ENCODE measurements at places on chromosomes 11 and 22.

DNA sequence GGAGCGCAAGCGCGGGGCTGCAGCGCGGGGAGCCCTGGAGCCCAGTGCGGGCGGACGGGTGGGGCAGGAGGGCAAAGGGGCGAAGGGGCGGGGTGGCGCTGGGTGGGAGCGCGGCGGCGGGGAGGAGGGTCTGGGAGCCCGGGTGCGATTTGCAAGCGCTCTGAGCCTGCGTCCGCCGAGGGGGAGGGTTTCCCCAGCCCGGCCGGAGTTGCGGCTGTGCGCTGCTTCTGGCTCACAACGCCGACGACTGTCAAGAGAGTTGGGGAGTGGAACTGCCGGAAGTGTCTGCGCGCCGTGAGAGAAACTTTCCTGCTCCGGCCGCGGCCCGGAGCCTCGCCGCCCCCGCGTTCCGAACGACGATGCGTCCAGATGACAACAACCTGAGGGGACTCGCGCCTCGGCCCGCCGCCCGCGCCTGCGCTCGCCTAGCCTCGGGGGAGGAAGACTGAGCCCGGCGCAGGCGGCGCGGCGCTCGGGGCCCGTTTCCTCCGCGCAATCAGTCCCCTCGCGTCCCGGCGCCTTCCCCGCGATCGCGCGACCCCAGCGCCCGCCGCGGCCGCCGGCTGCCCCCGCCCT is at the start of gene ARHGAP42:
ARHGAP42 (plus strand) TSS at position 235 of the 576 bp plus-strand sequence. CDS start 391 bp downstream, outside the sequence.
- peak; percentile 89 for ATAC-seq

GRCh38 chr11:13040969-13041561 is 31.9 kb downstream of the RASSF10 start:
- no peak for ATAC-seq

DNA sequence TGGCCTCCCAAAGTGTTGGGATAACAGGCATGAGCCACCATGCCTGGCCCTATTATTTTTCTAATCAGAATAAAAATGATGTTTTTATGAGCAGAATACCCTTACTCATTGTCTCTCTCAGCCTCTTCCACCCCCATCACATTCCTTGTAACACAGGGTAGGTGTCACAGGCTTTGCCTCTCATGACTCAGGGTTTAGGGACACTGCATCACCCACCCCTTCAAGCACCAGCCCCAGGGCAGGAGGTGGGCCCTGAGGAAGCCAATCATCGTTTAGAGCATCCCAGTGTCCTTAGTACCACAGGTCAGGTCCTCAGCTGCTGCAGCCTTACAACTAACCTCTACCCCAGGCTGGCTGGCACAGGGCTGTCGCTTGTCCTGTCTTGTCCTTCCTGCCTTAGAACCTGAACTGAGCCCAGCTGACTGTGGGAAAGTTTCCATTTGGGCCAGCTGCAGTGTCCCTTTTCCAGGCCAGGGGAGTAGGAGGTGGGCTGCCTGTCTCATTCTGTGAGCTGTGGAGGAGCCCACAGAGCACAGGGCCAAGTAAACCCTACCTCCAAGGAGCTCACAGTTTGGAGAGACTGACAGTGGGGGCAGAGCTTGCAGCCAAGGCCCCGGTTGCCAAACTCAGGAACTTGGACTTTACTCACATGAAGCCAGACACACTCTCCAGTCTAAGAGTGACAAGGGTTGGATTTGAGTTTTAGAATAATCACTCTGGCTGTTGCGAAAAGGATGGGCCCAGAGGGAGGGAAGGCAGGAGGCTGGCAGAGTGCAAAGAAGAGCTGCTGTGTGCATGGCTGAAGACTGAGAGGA is 19.5 kb upstream of the UVRAG start:
- no peak for ATAC-seq

DNA sequence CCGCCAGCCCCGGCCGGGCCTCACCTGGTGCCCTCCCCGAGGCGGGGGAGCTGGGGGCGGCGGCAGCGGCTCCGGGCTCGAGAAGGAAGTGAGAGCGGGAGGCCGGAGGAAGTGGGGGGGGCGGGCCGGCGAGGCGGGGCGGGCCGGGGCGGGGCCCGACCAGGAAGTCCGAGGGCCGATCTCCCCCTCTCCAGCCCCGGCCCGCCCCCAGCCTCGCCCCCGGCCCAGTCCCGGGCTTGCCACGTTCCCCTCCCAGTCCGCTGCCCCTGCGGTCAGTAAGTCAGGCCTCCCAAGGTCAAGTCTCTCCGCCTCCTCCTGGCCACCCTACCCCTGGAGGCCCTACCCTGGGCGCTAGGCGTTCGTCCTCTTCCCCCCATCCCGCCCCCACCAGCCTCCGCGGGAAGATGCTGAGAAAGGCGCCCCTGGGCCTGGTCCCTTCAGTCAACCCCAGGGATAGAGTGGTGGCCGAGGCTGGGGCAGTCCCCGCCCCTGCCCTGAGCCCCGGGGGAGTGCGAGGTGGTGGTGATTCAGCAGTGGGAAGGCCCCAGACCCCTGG is at the start of gene RHOG:
RHOG (minus strand) TSS at position 90 of the 556 bp plus-strand sequence. CDS start 12,821 bp downstream, outside the sequence.
- ATAC-seq: peak; percentile 93

DNA sequence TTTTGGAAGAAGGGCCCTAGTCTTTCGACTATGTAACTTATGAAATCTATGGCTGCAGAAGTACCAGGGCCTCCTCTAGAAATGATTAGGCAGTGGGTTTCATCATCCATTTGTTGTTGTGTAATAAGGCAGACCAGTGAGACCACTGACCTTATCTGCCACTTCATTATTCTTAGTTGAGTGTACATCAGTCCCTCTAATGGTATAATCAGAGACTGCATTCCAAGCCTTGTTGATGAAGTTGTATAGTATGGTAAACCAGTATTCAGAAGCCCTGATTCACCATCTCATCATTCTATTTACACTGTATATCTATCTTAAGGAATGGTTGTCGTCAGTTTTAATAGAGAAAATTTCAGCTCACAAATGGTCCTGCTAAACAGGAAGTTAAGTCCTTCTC is 32.2 kb upstream of the GRIA4 start:
- no peak for ATAC-seq

- ATAC-seq: peak; percentile 58
These were observed 67.9 kb upstream of the WNT7B start for GRCh38 chr22:46044621-46045458.

DNA sequence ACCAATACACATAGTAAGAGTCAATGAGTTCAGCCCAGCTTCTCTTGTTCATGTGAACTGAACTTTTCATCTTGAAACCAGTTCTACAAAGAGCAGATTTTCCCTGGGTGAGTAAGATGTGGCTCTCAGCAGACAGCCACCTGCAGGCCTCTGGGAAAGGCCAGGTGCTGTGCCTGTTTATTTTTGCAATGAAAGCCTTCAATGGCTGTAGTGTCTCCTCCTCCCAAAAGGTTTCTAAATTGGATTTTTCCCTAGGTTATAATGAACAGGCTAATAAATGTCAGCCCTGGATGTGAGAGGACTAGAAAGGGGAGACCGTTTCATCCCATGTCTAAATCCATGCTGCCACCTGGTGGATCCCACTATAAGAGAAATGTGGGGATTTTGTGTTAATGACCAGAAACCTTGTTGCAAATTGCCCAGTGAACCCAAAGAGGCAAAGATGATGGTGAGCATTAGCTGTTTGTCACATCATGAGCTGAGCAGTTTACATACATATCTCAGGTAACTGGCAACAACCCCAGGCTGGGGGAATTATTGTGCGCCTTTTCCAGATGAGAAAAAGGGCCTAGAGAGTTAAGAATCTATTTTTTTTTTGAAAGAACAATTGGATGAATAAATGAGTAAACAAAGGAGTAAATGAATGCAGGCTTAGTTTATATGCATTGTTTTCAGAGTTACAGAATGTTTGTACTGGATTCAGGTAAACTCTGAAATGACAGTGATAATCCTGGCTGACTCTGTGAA is 12.7 kb downstream of the C11orf91 start:
- peak; percentile 69 for ATAC-seq

DNA sequence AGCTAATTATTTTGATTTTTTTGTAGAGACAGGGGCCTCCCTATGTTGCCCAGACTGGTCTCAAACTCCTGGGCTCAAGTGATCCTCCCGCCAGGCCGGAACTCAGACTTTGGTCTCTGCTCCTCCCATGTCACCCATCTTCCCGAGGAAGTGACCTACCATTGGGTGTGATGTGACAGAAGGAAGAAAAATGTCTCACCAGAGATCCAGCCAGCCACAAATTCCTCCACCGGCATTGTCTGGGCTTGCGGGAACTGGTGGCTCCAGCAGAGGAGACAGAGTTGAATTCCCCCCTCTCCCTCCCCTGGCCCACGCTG is 772 bp downstream of the SLC25A45 start:
- ATAC-seq: no peak

GRCh38 chr11:119377112-119377901 is 4.2 kb downstream of the USP2 start:
- ATAC-seq: no peak

- no peak for ATAC-seq
These were observed 420.6 kb downstream of the BRD1 start for GRCh38 chr22:49406879-49407587.

DNA sequence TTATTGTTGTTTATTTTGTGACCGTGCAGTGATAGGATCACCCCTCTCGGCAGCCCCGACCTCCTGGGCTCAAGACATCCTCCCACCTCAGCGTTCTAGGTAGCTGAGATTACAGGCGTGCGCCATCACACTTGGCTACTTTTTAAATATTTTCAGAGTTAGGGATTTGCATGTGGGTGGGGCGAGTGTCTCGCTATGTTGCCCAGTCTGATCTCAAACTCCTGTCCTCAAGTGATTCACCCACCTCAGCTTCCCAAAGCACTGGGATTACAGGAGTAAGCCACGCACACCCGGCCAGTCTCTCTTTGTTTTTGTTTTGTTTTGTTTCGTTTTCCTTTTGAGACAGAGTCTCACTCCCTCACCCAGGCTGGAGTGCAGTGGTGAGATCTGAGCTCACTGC is 1.2 kb upstream of the INTS5 start:
- no peak for ATAC-seq

GRCh38 chr11:86335131-86335767 is 33.2 kb downstream of the HIKESHI start:
- no peak for ATAC-seq

DNA sequence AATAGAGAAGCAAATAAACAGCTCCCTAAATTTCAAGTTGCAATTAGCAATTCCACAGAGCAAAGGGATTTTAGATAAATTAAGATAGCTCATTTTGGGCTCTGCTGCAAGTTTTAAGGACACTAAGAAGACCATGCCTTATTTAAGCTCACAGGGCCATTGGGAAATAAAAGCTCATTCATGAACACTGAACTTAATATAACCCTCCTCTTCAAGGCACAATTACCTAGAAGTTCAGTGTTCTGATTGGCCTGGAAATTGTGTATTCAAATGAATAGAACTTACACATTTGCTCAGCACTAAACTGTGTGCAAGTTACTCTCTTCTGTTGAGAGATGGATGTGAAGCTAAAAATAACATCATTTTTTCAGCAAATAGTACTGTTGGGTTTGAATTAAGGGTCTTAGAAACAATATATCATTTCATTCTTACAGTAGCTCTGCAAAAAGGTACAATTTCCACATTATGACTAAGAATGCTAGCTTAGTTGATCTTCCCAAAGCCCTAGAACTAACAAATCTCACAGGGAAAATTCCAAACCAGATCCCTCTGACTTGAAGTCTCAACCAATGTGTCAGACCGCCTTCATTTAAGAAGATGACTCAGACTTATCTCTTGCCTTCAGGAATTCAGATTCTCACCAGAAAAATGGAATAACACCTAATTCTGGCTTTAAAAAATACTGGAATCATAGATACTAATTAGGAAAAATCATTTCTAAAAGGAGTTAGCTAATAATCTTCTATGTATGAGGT is 87.4 kb upstream of the LRRC55 start:
- no peak for ATAC-seq

GRCh38 chr22:20816559-20816958 is 42.1 kb downstream of the PI4KA start:
- no peak for ATAC-seq

- ATAC-seq: no peak
These were observed 81.5 kb upstream of the PPARA start for GRCh38 chr22:46068593-46069491.

DNA sequence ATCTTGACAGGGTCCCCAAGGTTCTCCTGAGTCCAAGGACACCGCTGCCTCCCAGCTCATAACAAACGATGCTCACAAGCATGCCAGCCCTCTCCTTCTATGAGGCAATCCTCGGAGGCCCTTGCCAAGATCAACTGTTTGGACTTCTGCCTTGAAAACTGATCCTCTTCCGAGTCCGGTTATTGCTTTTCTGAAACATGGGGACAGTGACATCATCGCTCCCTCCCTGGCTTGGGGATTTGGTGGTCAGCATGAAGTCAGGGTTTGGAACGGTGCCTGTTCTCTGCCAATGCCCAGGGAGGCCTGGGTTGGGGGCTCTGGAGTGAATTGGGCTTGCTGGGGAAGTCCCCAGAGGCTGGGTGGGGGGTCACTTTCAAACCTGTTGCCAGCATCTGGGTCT is 149.3 kb downstream of the FBXO7 start:
- ATAC-seq: no peak

DNA sequence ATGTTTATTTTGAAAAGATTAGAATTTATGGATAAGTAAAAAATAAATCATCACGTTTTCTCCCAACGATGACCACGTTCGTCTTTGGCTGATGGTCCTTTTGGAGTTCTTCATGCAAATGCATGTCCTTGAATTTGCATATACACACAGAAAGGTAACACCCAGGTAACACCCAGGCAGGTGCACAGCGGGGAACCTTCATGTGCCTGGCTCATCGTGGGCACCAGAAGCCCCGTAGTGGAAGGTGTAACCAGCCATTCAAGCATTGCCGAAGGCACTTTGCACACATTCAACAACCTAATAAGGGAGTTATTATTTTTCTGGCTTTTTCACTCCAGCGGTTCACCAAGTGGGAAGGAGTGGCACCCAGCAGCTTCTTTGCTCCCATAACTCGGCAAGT is 404.6 kb downstream of the TBC1D22A start:
- ATAC-seq: no peak

DNA sequence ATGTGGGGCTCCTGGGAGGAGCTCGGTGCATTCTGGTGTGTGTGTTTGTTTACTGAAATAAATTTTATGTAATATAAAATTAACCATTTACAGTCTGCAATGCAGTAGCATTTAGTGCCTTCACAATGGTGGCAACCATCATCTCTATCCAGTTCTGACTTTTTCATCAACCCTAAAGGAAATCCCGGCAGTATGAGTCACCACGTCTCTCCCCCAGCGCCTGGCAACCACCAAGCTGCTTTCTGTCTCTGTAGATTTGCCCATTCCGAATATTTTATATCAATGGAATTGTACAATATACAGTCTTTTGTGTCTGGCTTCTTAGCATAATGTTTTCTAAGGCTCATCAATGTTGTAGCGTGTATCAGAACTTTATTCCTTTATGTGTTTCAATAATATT is 300.5 kb downstream of the MIAT start:
- no peak for ATAC-seq

GRCh38 chr11:69642913-69643632 is 2.1 kb downstream of the CCND1 start:
- peak; percentile 89 for ATAC-seq

DNA sequence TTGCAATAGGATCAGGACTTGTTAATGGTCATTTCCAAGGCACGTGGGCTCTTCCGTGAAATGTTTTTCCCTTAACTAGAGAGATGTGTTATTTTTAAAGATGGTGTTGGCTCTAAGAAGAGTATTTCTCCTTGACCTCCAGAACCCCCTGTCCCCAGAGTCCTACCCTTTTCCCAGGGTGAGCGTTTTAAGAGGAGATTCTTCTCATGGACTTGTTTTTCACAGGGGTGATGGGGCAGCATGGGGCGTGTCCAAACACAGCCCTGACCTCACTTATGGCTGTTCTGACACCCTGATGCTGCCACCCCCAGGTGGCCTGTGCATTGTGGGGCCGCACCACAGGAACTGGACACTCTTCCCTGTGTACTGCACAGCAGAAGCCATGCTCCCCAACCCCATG is 335.7 kb downstream of the TBC1D22A start:
- ATAC-seq: no peak

GRCh38 chr22:19823902-19824211 is 30.8 kb downstream of the GNB1L start:
- ATAC-seq: no peak
